ENCODE measurements at places on chromosomes 16 and 17. TPM values are rescaled to one million over a fixed set of nuclear protein-coding genes. Genes with fewer than 3 reads are reported as not detected.

Gene SNX20
- not detected for total RNA-seq

Gene SPHK1
- 32.8 TPM for total RNA-seq

Gene SGCA
- 13.3 TPM for total RNA-seq

Gene PLLP
- under 0.01 TPM for total RNA-seq

Gene ADAMTS18
- not detected for total RNA-seq

Gene DPEP3
- total RNA-seq = not detected

Gene MYL4
- total RNA-seq = 0.22 TPM

Gene FAM117A
- total RNA-seq = 3.3 TPM

Gene KRTAP4-3
- total RNA-seq = not detected

Gene NPIPA2
- 0.52 TPM for total RNA-seq

Gene CDK5R1
- 0.54 TPM for total RNA-seq

Gene GNG13
- not detected for total RNA-seq

Gene CPHXL2
- total RNA-seq = not detected

Gene KCNG4
- total RNA-seq = not detected

Gene CCL3
- total RNA-seq = not detected

Gene UNK
- total RNA-seq = 23.1 TPM

Gene CACNG3
- not detected for total RNA-seq

Gene TBC1D26
- total RNA-seq = 0.11 TPM

Gene EPOP
- 1.7 TPM for total RNA-seq

Gene OR1D2
- total RNA-seq = under 0.01 TPM

Gene ASPSCR1
- 22.2 TPM for total RNA-seq

Gene MYL11
- total RNA-seq = not detected

Gene GCGR
- total RNA-seq = not detected

Gene MPV17L
- 5.1 TPM for total RNA-seq

Gene STARD3
- total RNA-seq = 25.1 TPM

Gene ABCC6
- total RNA-seq = 1.3 TPM

Gene TNS4
- total RNA-seq = 0.26 TPM

Gene RNF222
- total RNA-seq = not detected

Gene ERI2
- 23.6 TPM for total RNA-seq

Gene CA5A
- total RNA-seq = not detected

Gene TM4SF5
- not detected for total RNA-seq

Gene MYH1
- not detected for total RNA-seq

Gene CSH1
- not detected for total RNA-seq

Measured in articular chondrocyte of knee joint (primary cell).